ENCODE measurements at places on chromosomes 5 and 9. TPM values are rescaled to one million over a fixed set of nuclear protein-coding genes. Genes with fewer than 3 reads are reported as not detected.

DNA sequence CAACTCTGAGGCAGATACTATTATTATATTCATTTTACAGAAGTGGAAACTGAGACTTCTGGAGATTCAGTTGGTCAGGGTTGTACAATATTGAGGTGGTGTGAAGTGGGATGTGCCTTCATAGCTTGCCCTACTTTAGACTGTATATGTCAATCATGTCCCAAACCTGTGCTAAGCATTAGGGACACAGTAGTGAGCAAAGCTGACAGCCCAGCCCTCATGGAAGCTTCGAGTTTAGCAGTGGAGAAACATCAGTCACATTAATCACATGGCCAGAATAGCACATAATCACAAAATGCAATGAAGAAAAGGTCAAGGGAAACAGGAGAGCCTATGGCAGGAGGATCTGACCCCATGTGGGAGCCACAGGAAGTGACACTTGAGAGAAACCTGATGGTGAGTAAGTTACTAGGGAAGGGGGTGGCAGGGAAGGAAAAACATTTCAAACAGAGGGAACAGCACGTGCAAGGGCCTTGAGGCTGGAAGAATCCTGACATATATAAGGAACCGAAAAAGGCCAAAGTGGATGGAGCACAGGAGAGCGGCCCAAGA lies 20.5 kb upstream of the RALGPS1 start:
- DNase-seq: no peak
- H3K27me3 ChIP-seq: no peaks in the 10 kb centered on the region
- no peaks in the 10 kb centered on the region for H3K36me3 ChIP-seq
- no peak overlapping the region for H3K27ac ChIP-seq

- DNase-seq: no peak
- no peaks in the 10 kb centered on the region for H3K27me3 ChIP-seq
- H3K4me3 ChIP-seq: no peak overlapping the region
- H3K4me1 ChIP-seq: peaks cover 8% of the 10 kb centered on the region
Measured at GRCh38 chr5:100772006-100772405, 131.1 kb downstream of the ST8SIA4 start.

GRCh38 chr9:7123743-7124142 lies 366.0 kb downstream of the KDM4C start:
- H3K4me3 ChIP-seq: no peak overlapping the region
- H3K36me3 ChIP-seq: no peaks in the 10 kb centered on the region
- peaks cover 7% of the 10 kb centered on the region for H3K4me1 ChIP-seq
- H3K27ac ChIP-seq: no peak overlapping the region
- H3K27me3 ChIP-seq: no peaks in the 10 kb centered on the region
- DNase-seq: no peak

DNA sequence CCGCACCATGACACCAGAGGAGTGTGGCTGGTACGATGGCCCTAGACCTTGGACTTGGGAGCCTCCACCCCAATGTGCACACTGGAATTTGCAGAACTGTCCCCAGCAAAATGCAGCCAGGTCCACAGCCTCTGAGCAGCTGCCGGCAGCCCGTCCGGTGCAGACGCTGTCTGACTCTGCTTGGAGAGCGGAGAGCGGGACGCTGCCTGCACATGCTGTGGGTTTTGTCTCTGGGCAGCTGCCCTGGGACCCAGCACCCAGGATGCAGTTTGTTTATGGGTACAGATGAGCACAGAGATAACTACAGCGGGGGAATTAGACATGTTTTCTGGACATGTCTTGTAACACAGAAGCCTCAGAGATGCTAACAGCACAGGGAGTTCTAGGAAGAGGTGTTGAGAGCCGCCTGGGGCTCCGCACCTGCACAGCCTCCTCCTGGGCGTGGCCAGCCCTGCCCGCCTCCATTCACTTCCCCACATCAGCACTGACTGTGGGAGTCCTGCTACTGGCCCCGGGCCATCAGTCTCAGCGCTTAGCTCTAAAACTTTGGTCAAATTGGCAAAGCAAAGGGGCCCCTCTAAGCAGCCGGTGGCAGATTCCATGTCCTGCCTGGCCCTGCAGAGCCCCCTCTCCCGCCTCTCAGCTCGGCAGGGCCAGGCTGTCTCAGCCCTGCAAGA lies 159.6 kb downstream of the IRX2 start:
- no peak overlapping the region for H3K27ac ChIP-seq
- DNase-seq: no peak
- H3K36me3 ChIP-seq: no peaks in the 10 kb centered on the region
- peaks cover 2% of the 10 kb centered on the region for H3K27me3 ChIP-seq

- no peak overlapping the region for H3K27ac ChIP-seq
- peaks cover 66% of the 10 kb centered on the region for H3K4me1 ChIP-seq
- no peak for DNase-seq
- no peaks in the 10 kb centered on the region for H3K27me3 ChIP-seq
- peaks cover 3% of the 10 kb centered on the region for H3K36me3 ChIP-seq
- no peak overlapping the region for H3K4me3 ChIP-seq
Measured at GRCh38 chr5:61346511-61346910, 14.5 kb downstream of the ZSWIM6 start.

GRCh38 chr5:130138406-130139045 lies 234.3 kb downstream of the CHSY3 start:
- H3K4me1 ChIP-seq: no peaks in the 10 kb centered on the region
- H3K27ac ChIP-seq: no peak overlapping the region
- no peak for DNase-seq

- H3K27ac ChIP-seq: no peak overlapping the region
- no peak overlapping the region for H3K4me3 ChIP-seq
- H3K4me1 ChIP-seq: no peaks in the 10 kb centered on the region
Measured at GRCh38 chr5:115895821-115896220, 54.1 kb downstream of the AP3S1 start.

DNA sequence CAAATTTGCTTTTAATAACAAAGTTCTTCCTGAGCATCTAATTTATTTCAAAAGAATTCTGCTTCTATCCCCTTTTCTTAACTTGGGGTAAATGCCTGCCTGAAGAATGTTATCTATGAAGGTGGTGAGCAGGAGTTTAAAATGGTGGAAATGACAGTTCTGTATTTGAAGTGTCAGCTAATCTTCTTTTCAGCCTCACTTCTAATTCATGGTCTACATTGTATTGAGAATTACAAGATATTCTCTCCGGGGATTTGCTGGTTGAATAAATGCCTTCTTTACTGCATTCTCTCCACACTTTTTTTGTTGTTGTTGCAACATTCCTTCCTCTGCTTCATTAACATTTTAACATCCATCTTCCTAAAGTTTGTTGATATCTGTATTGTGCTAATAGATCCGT lies 143.1 kb upstream of the GRIN3A start:
- H3K36me3 ChIP-seq: no peaks in the 10 kb centered on the region
- DNase-seq: no peak
- peaks cover 14% of the 10 kb centered on the region for H3K27me3 ChIP-seq
- H3K27ac ChIP-seq: no peak overlapping the region
- H3K4me3 ChIP-seq: no peak overlapping the region

- H3K4me3 ChIP-seq: no peak overlapping the region
- peaks cover 13% of the 10 kb centered on the region for H3K4me1 ChIP-seq
- no peak for DNase-seq
- H3K36me3 ChIP-seq: no peaks in the 10 kb centered on the region
Measured at GRCh38 chr5:177432143-177432838, 5.8 kb downstream of the GRK6 start.

DNA sequence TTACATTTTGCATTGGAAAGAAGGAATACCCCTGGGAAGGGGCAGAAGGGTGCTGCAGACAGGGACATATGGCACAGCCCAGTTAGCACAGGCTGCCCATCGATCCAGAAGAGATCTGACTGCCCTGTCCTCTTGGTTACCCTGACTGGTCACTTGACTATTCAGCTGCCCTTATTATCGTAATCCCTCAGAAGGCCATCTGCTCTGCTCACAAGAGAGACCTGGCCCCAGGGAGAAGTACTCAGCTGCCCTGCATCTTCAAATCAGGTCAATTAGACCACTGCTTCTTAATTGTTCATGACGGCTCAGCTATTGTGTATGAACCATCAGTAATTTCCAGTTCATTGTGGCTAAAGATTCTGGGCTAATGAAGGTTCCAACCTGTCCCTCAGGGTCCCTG lies 345.0 kb downstream of the TLE1 start:
- H3K4me3 ChIP-seq: no peak overlapping the region
- no peak overlapping the region for H3K27ac ChIP-seq
- H3K27me3 ChIP-seq: no peaks in the 10 kb centered on the region
- H3K4me1 ChIP-seq: no peaks in the 10 kb centered on the region
- peaks cover 4% of the 10 kb centered on the region for H3K36me3 ChIP-seq

DNA sequence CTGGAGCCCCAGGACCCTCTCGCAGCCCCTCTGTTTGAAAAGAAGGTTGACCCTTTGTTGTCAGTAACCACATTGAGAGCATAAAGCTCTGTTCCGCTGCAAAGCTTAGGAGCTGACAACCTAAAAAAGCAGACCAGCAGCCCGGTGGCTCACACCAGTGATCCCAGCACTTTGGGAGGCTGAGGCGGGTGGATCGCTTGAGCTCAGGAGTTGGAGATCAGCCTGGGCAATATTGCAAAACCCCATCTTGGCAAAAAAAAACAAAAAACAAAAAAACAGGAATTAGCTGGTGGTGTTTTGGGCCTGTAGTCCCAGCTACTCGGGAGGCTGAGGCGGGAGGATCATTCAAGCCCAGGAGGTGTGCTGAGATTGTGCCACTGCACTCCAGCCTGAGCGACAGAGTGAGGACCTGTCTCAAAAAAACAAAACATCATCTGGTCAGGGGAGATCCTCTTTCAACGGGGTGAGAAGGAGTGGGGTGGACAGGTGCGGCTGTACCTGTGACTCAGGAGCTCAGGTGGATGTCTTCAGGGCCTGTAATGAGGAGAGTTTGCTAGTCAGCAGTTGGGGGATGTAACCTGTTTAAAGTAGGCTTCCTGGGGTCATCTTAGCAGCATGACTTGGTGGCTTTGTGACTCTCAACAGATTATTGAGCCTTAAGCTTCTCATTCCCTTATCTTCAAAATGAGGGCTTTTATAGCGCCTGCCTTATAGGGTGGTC lies 694 bp upstream of the REEP2 start:
- H3K27me3 ChIP-seq: no peaks in the 10 kb centered on the region
- peaks cover 32% of the 10 kb centered on the region for H3K4me1 ChIP-seq
- peak overlapping the region; percentile 93 for H3K4me3 ChIP-seq
- DNase-seq: no peak
- H3K36me3 ChIP-seq: peaks cover 3% of the 10 kb centered on the region
- peak overlapping the region; percentile 96 for H3K27ac ChIP-seq

DNA sequence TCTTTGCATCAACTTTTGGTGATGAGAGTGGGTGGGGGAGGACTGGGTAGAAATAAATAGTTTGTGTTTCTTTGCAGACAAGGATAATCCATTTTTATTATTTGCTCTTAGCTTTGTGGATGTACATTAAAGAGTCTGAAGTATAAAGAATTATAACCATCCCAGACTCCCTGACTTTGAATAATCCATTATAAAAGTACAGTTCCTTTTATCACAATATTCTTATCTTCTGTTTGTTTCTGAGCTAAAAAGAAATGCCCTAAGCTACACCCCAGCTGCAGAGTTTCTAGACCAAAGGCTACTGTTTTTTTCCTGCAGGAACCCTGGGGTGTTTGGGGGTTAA lies 77.9 kb downstream of the NDFIP1 start:
- H3K27ac ChIP-seq: no peak overlapping the region
- no peaks in the 10 kb centered on the region for H3K27me3 ChIP-seq
- peaks cover 18% of the 10 kb centered on the region for H3K4me1 ChIP-seq

DNA sequence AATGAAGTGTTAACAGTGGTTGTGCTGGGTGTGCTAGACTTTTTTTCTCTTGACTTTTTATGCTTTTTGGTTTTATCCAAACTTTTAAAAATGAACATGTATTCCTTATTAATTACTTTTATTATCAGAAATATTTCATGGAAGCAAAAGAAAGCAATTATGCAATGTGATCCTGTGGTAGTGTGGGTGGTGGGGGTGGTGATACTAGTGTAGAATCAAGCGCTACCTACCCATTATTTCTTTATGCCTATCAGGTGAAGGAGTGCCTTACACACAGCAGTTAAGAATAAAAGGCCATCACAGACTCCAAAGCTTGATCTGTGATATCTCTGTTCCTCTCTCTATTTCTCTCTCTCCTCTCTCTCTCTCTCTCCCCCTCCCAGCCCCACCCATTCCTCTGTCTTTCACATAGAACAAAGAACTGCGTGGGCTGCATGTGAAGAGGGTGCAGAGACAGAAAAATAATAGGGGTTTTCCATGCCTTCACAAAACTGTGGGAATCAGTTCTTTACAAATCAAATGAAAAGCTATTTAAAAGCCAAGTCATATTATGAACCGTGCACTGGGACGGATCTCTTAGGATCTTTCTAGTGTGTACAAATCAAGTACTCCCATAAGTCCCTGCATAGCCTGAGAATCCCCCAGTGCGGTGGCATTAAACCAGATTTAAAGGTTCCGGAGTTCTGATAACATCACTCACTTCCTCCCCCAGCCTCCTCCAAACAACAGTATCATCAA lies 351.2 kb downstream of the RAB3C start:
- no peak for DNase-seq
- H3K36me3 ChIP-seq: peaks cover 2% of the 10 kb centered on the region
- no peaks in the 10 kb centered on the region for H3K27me3 ChIP-seq
- H3K4me1 ChIP-seq: peaks cover 18% of the 10 kb centered on the region
- no peak overlapping the region for H3K4me3 ChIP-seq

DNA sequence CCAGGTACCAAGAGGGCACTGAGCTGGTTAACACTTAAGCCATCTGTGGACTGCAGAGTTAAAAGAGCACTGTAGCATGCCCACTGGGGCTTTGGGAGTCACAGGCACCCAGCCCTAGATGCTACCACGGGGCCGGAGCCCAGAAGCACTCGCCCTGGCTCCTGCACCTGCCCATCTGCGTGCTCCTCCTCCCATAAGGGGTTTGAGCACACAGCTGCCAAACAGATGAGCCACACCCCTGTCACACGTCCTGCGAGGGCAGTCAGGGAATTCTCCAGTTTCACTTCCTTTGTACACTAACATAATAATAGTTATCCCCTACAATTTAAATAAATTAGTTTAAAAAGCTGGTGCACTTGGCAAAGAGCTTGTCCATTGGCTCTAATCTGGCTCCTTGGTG lies 4.5 kb upstream of the PCA3 start:
- no peak overlapping the region for H3K27ac ChIP-seq
- H3K4me3 ChIP-seq: no peak overlapping the region
- H3K4me1 ChIP-seq: peaks cover 5% of the 10 kb centered on the region
- H3K27me3 ChIP-seq: no peaks in the 10 kb centered on the region

The PIP5K1B gene
- 5.9 TPM for total RNA-seq

The PLAC8L1 gene
- 1.8 TPM for total RNA-seq

The NMUR2 gene
- total RNA-seq: not detected

The CDKN2A gene
- not detected for total RNA-seq

The DDX31 gene
- total RNA-seq: 24.3 TPM

The IFNB1 gene
- not detected for total RNA-seq

The SEPTIN8 gene
- total RNA-seq: 71.4 TPM

Data from neural crest cell (in vitro differentiated cells).